ENCODE measurements at places on chromosomes 1 and 21. TPM values are rescaled to one million over a fixed set of nuclear protein-coding genes. Genes with fewer than 3 reads are reported as not detected.

SLC16A4 gene
- 9.1 TPM for total RNA-seq

ATXN7L2 gene
- total RNA-seq = 8.5 TPM

SLC6A9 gene
- total RNA-seq = 1.6 TPM

WNT4 gene
- total RNA-seq = 3.7 TPM

TSPAN2 gene
- total RNA-seq = 17.6 TPM

EVA1C gene
- total RNA-seq = 1.6 TPM

KPRP gene
- total RNA-seq = not detected

HENMT1 gene
- 20.3 TPM for total RNA-seq

RAB42 gene
- 8.7 TPM for total RNA-seq

G0S2 gene
- 5.4 TPM for total RNA-seq

NES gene
- total RNA-seq = 590 TPM

MIXL1 gene
- total RNA-seq = 0.27 TPM

HAO2 gene
- 0.13 TPM for total RNA-seq

SCYL3 gene
- 10.3 TPM for total RNA-seq

DISP3 gene
- 0.18 TPM for total RNA-seq

AKNAD1 gene
- 1.2 TPM for total RNA-seq

LRRC38 gene
- 11.9 TPM for total RNA-seq

GBP1 gene
- total RNA-seq = 7.8 TPM

AMY2A gene
- not detected for total RNA-seq

FLG2 gene
- not detected for total RNA-seq

CDC14A gene
- 6.6 TPM for total RNA-seq

Data from muscle of leg (tissue), 16 donors.